Trophoblast cell (in vitro differentiated cells and primary cell): ENCODE measurements at places on chromosomes 16 and 17.

DNA sequence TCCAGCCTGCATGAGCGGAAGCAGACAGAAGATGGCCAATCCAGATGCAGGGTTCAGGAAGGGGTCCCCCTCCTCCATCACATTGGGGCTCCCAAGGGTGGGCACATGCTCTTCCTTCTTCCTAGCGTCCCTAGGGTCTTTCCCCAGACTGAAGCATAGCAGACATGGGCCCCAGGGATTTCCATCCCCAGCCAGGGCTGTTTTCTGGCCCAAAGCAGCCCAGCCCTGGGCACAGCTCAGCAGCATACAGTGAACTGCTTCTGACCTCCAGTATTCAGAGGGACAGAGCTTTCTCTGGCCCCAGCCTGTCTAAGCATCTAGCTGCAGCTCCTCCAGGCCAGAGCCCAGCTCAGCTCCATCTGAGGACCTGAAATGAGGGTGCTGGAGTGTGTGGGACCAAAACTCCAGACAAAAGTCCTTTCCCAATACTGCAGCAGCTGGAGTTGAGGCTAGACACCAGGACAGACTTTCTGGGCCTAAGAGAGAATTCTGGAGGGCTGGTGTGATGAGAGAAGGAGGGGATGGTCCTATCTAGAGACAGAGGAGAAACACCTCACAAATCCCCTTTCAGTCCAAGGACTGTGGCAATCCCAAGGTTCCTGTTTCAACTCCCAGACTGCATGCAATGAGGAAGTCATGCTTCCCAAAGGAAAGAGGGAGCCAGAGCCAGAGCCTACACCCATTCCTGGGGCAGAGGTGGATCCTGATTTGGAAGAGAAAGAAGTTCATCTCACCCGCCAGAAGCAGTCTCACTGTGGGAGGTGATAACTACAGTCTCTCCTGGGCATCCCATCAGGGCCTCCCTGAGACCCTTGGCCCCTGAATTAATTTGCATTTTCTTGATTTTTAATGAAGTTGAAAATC, 4.5 kb upstream of the FOXN1 start:
- no peaks in the 10 kb centered on the region for H3K36me3 ChIP-seq
- no peaks in the 10 kb centered on the region for H3K27me3 ChIP-seq
- H3K27ac ChIP-seq: no peak overlapping the region
- DNase-seq: no peak
- H3K4me1 ChIP-seq: peaks cover 5% of the 10 kb centered on the region

GRCh38 chr16:50146479-50147435, 6.3 kb upstream of the TENT4B start:
- H3K27me3 ChIP-seq: no peaks in the 10 kb centered on the region
- DNase-seq: no peak
- H3K27ac ChIP-seq: no peak overlapping the region

GRCh38 chr17:4576161-4576558, 8.2 kb upstream of the SMTNL2 start:
- H3K27me3 ChIP-seq: no peaks in the 10 kb centered on the region
- H3K27ac ChIP-seq: no peak overlapping the region
- peaks cover 27% of the 10 kb centered on the region for H3K4me1 ChIP-seq
- no peaks in the 10 kb centered on the region for H3K36me3 ChIP-seq
- no peak for DNase-seq
- no peak overlapping the region for H3K4me3 ChIP-seq

DNA sequence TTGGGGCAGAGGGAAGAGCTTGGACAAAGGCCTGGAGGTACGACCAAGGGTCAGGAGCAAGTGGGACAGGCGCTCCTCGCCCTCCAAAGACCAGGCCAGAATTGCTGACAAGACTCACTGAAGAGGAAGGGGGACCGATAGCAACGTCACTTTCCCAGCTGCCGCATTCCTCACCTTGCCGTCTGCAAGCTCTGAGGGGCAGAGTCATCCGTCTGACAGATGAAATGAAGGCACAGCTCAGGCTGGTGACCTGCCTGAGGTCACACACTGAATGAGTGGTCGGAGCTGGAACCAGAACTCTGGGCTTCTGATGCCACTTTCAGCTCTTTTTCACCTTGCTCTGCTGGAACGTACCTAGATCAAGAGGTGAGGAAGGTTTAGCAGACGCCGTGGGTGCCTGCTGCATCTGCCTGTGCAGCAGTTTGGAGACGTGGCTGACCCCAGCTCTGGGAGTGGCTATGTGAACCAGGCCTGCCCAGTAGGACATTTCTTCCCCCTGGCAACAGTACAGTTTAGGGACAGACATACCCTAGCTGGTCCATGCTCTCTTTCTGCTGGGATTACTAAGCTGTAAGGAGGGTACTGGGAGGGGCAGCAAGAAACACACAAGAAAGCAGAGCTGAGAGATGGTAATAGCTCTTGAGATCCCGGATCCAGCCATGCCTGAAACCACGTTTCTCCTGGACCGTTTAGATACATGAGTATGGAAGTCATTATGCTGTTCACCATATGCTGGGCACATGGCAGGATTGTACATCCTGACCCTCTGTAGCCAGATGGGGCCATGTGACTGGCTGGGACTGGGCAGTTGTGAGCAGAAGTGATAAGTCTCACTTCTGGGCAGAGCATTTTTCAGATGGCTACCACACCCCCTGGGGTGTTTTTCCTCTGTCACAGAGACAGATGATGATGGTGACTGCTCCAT, 50.9 kb downstream of the IL21R start:
- peaks cover 4% of the 10 kb centered on the region for H3K4me1 ChIP-seq
- H3K36me3 ChIP-seq: no peaks in the 10 kb centered on the region
- H3K27ac ChIP-seq: no peak overlapping the region
- no peak overlapping the region for H3K4me3 ChIP-seq
- no peaks in the 10 kb centered on the region for H3K27me3 ChIP-seq

- DNase-seq: peak; percentile 3
- no peaks in the 10 kb centered on the region for H3K36me3 ChIP-seq
- H3K4me1 ChIP-seq: no peaks in the 10 kb centered on the region
- H3K27me3 ChIP-seq: no peaks in the 10 kb centered on the region
Observed at GRCh38 chr16:58843675-58844074, 109.6 kb upstream of the GOT2 start.

DNA sequence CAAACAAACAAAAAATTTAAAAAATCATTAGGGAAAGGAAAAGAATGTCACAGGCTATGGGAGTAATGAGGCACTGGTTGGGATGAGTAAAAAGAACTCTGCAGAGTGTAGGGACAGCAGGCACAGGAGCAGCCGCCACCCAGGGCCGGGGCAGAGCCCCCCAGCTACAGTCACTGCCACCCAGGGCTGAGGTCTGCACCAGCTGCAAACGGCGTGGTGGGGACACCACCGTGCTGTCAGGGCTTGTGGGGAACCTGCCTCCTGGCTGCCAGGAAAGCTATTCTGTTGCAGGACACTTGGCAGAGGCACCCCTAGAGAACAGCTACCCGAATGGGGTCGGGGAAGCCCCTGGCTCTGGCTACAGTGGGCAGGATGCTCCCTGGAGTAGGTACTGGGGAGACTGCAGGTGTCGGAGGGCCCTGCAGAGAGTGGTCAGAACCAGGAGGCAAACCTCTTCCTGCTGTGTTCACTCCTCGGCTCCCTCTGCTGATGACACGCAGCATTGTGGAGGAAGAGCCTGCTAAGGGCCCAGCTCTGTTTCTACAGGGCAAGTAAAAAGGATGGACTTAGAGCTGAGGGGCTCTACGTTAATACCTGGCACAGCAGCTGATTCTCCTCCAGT, 32.3 kb upstream of the CAPN15 start:
- DNase-seq: peak; percentile 30
- H3K4me1 ChIP-seq: peaks cover 4% of the 10 kb centered on the region
- no peaks in the 10 kb centered on the region for H3K27me3 ChIP-seq
- H3K36me3 ChIP-seq: peaks cover 15% of the 10 kb centered on the region
- H3K27ac ChIP-seq: no peak overlapping the region
- no peak overlapping the region for H3K4me3 ChIP-seq

- peaks cover 11% of the 10 kb centered on the region for H3K27me3 ChIP-seq
- H3K4me3 ChIP-seq: no peak overlapping the region
- H3K36me3 ChIP-seq: no peaks in the 10 kb centered on the region
Observed at GRCh38 chr16:1874854-1875253, 2.9 kb upstream of the MEIOB start.

DNA sequence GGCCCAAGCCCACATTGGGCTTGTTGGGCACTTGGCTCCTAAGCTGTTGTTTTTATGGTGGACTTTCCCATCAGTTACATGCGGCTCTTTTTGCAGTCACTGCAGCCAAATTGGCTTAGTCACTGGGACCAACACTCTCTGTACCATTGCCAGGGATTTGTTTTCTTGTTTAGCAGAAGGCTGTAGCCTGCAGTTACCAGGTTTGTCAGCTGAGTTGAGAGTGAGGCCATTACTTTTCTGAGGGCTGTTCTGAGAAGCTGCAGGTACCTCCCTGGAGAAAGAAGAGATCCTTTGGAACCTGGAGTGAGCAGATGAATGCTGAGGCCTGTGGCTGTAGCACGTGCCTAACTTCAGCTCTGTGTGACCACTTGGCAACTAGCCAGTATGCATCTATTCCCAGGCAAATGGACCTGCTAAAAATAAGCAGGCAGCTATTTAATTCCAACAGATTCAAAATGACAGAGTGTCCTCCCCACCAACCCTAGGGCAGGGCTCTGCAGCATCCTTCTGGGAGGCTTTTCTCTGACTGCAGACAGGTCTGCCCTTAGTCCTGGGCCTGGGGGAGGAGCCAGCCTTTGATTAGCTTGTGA, 12.9 kb downstream of the AKAP1 start:
- no peaks in the 10 kb centered on the region for H3K36me3 ChIP-seq
- H3K27ac ChIP-seq: no peak overlapping the region
- no peak for DNase-seq
- H3K27me3 ChIP-seq: no peaks in the 10 kb centered on the region
- H3K4me1 ChIP-seq: no peaks in the 10 kb centered on the region
- no peak overlapping the region for H3K4me3 ChIP-seq

DNA sequence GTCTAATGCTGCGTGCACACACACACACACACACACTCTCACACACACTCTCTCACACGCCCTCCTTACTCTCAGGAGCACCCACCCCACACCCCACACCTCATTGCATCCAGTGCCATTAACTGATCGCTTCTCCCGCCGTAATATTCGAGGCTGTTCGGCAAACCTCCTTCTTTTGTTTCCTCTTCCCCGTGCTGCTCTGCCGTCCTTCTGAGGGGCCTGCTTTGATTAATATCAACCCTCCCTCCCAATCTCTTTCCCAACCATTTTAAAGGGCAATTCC, 156.2 kb upstream of the TNRC6C start:
- DNase-seq: no peak
- no peaks in the 10 kb centered on the region for H3K36me3 ChIP-seq
- no peaks in the 10 kb centered on the region for H3K27me3 ChIP-seq
- H3K27ac ChIP-seq: no peak overlapping the region
- no peaks in the 10 kb centered on the region for H3K4me1 ChIP-seq

GRCh38 chr17:71455219-71455618, 665.6 kb upstream of the SOX9 start:
- H3K4me1 ChIP-seq: no peaks in the 10 kb centered on the region
- no peaks in the 10 kb centered on the region for H3K36me3 ChIP-seq
- no peak overlapping the region for H3K4me3 ChIP-seq
- no peak for DNase-seq

DNA sequence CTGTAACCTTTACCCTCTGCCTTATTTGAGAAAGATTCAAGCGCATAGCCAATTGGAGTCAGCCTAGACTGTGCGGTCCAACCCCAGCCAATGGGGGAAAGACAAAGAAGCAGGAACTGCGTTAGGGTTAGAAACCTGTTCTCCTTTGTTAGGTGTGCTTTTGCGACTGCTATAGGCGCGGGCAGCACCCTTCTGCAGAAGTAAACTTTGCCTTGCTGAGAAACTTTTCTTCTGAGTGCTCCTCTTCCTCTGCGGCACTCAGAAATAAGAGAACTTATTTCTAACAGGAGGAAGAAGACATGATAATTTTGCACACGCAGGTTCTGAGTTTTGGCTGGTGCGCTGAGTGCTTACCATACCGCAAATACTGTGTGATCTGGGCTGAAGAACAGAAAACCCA, 9.0 kb downstream of the TXNL4B start:
- no peaks in the 10 kb centered on the region for H3K27me3 ChIP-seq
- no peak overlapping the region for H3K27ac ChIP-seq
- no peak for DNase-seq
- H3K4me1 ChIP-seq: no peaks in the 10 kb centered on the region

DNA sequence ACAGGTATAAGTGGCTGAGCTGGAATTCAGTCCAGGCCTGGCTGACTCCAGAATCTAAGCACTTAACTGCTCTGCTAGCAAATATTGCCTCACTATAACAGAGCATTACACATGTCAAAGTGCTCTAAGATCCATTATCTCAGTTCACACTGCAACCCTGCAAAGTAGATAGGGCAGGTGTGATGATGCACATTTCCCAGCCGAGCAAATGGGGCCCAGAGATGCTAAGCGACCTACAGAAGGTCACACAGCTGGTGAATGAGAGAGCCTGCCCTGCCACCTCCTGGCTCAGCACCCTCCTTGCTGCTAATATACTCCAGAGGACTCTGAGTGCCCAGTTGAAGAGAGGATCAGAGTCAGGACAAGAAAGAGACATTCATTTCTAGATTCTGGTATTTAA, 73.6 kb upstream of the CCL1 start:
- no peak overlapping the region for H3K27ac ChIP-seq
- H3K4me1 ChIP-seq: no peaks in the 10 kb centered on the region
- no peak for DNase-seq
- H3K27me3 ChIP-seq: no peaks in the 10 kb centered on the region

GRCh38 chr17:30196504-30196903, 39.0 kb downstream of the SLC6A4 start:
- no peaks in the 10 kb centered on the region for H3K4me1 ChIP-seq
- no peaks in the 10 kb centered on the region for H3K36me3 ChIP-seq
